ENCODE measurements at places on chromosomes 7 and 10. TPM values are rescaled to one million over a fixed set of nuclear protein-coding genes. Genes with fewer than 3 reads are reported as not detected.

Gene RET
- not detected for total RNA-seq

Gene SH2B2
- 39.2 TPM for total RNA-seq

Gene ABI1
- 79.8 TPM for total RNA-seq

Gene IDI2
- total RNA-seq: not detected

Gene SPDYE16
- not detected for total RNA-seq

Gene GATA3
- total RNA-seq: not detected

Gene TRPV5
- not detected for total RNA-seq

Gene CALHM1
- total RNA-seq: 0.61 TPM

Gene KEL
- total RNA-seq: 0.36 TPM

Gene LRMDA
- total RNA-seq: not detected

Gene ITIH5
- not detected for total RNA-seq

Gene INMT
- not detected for total RNA-seq

Gene CYP2C9
- not detected for total RNA-seq

Gene MKX
- not detected for total RNA-seq

Gene NPSR1
- total RNA-seq: not detected

Gene WDR11
- total RNA-seq: 73.2 TPM

Gene COL13A1
- not detected for total RNA-seq

Gene MPP7
- 0.56 TPM for total RNA-seq

Gene MMP21
- total RNA-seq: not detected

Gene ZNF248
- 17.7 TPM for total RNA-seq

Gene MKI67
- total RNA-seq: 33.1 TPM

Gene RPEL1
- not detected for total RNA-seq

Data from Karpas-422 (cell line).